ENCODE measurements at places on chromosomes 6 and 20.

GRCh38 chr6:112215488-112216284 is 38.7 kb downstream of the LAMA4 start:
- DNase-seq, result no peak

DNA sequence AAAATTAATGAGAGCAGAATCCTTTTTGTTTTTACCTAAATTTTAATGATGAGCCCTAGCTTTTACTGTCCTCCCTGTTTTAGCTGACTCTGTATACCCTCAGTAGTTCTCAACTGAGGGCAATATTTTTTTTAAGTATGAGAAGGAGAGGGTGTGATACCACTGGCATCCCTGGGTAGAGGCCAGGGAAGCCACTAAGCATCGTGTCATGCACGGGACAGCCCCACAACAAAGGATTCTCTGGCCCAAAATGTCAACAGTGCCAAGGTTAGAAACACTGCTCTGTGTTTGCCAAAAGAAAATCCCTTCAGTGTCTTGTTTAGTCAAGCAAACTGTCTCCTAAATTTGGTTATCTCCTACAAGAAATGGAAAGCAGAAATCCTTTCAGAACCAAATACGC is 210.4 kb downstream of the KCNQ5 start:
- DNase-seq, result no peak

DNA sequence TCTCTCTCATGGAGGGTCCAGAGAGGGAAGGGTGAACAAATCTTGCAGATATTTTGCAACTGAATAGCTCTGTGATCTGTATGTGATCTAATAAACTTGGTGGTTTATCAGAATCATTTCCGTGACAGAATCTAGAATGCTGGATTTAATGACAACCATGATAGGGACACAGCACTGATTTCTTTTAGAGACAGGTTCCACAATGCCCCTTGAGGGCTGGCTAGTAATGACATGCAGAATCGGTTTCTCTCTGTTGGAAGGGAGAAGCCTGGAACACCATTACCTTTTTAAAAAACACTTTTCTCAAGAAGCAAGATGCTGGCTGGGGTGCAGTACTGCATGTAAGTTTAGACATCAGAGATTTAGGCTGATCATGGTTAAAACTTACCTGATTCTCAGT is 313.4 kb downstream of the CDH26 start:
- DNase-seq, result no peak

GRCh38 chr6:77561768-77562314 is 91.0 kb upstream of the MEI4 start:
- DNase-seq, result no peak

DNA sequence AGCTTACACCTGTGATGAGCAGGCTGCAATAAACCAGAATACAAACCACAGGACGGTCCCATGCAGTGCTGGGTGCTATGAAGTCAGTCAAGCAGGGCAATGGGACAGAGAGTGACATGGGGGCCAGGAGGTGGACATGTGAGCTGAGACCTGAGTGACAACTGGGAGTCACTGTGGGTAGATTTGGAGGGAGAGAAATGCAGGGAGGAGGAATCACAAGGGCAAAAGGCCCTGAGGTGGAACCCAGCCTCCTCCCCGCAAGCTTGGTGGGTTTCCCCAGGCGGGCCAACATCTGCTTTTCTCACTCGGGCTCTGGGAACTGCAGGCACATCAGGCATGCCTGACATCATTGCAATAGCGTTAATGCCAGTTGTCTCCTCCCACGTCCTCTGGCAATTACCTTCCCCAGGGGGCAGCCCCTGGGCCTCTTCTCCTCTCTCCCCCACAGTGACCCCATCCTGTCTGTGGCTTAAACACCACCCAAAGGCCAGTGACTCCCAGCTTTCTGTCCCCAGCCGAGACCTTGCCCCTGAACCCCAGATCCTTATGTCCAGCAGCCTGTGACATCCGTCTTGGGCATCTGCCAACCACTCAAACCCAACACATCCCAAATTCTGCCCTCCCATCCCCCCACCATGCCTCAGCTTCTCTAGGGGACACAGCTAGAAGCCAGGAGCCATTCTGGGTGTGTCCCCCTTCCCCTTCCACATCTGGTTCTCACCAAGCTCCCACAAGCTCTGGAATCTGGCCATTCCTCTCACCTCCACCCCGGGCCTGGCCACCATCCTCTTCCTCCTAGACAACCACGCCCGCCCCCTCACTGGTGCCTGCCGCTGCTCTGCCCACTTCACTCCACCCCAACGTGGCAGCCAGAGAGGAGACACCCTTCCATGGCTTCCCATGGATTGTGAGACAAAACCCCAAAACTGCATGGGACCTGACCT is 28.2 kb downstream of the PDRG1 start:
- no peak for DNase-seq

DNA sequence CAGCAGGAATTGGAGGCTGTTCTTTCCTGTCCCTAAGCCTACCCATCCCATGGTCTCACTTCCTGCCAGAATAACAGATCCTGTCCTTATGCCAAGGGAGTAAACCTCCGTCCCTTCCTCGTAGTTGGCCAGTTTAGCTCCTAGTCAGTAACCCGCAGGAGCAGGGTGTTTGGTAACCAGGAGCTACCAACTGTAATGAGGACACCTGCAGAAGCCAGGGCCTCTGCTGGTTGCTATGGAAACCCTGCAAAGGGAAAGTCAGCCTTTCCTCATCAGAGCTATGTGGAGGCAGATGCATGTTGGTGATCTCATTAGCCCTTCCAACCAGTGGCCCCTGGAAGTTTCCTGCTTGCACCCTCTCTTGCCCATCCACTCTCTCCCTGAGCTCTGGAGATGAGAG is 368.2 kb upstream of the SULF2 start:
- no peak for DNase-seq

- DNase-seq, result no peak
These were observed 65.0 kb upstream of the NHSL1 start for GRCh38 chr6:138564170-138564721.

Data from H54 (cell line).